Activated T-cell treated with anti-CD3 and anti-CD28 coated beads, Interleukin-2, amount 50 U/mL, for 48 hours (primary cell): ENCODE measurements at places on chromosomes 2 and 18.

DNA sequence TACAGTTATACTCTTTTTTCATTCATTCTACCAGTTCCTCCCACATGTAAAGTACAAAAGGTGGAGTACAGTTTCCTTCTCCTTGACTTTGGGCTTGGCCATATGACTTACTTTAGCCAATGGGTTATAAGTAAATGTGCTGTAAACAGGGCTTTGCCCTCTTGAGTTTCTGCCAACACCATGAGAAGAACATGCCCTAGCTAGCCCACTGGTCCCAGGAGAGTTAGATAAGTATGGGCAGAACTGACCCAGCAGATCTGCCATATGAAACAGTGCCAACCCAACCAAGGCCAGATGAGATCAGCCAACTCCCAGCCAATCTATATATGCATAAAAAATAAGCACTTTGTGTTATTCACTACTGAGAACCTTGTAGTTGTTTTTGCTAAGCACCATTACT is 25.5 kb downstream of the ZC3H8 start:
- DNase-seq, result no peak

- no peak for DNase-seq
These were observed 36.9 kb downstream of the CRACDL start for GRCh38 chr2:98899041-98899702.

- DNase-seq, result no peak
These were observed 46.6 kb downstream of the SLC30A6 start for GRCh38 chr2:32212295-32212694.

DNA sequence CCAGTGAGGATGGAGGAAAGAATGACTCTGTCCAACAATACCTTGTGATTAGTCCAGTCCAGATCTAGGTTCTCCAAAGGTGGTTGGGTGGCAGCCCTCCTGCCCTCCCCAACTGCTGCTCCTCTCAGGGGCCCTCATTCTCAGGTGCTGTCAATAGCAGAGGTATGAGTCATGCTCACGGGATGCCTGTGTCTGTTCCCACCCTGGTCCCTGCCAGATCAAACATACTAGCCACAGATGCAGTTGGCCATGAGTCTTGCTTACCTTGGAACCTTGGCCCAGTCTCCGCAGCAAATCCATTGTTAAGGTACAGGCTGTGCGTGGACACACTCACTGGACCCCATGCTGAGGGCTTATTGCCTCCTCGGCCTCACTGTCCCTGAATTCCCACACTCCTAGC is 24.9 kb upstream of the RPIA start:
- DNase-seq, result no peak

DNA sequence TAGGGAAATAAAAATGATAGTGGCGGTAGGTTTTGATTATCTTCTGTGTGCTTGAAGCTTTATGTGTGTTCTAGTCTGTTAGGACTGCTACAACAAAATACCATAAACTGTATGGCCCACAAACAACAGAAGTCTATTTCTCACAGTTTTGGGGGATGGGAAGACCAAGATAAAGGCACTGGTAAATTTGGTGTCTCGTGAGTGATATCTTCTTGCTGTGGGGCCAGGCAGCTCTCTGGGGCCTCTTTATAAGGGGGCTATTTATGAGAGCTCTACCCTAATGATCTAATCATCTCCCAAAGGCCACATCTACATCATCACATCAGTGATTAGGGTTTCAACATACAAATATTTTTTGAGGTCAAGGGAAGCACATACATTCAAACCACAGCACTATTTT is 86.8 kb upstream of the SPHKAP start:
- no peak for DNase-seq

DNA sequence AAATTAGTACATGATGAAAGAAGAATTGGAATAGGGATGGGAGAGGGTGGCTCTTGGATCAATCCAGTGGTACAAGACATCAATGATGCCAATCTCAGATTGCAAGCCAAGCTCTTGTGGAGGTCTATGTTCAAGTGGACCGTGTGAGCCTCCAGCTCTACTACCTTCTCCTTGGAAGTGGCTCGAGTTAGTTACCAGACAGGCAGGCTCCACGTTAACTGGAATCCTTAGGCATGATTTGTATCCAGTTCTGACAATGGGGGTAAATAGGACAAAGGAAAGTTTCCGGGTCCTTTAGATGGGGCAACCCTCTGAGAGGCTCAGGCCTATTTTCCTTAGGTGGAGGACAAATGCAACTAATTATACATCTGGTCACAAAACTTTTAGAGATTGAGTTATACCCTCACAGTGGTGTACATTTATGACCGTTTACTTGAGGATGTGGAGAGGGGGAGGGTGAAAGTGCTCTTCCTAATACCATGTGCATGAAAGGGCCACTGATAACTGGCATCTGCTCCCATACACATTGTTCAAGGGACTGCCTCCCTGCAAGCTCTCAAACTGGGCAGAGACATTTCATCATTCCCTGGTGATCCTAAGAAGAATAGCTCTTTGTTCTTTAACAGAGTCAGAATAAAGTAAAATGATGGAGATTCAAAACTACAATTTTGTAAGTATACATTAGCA is 180.2 kb downstream of the SOCS6 start:
- no peak for DNase-seq

GRCh38 chr2:154048905-154049304 is 177.2 kb downstream of the GALNT13 start:
- DNase-seq, result no peak

DNA sequence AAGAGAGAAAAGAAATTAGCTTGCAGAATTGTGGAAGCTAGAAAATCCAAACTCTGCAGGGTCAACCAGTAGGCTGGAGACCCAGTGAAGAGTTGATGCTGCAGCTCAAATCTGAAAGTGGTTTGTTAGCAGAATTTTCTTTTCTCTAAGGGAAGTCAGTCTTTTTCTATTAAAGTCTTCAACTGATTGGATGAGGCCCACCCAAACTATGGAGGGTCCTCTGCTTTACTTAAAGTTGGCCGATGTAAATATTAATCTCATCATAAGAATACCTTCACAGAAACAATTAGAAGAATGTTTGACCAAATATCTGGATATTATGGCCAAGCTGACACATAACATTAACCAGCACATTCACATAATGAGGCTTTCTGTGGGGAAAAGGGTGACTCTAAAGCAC is 73.7 kb downstream of the FTCDNL1 start:
- no peak for DNase-seq

- no peak for DNase-seq
These were observed 971.1 kb upstream of the ACVR2A start for GRCh38 chr2:146873646-146874259.

GRCh38 chr2:179263015-179263414 is 1.6 kb downstream of the SESTD1 start:
- no peak for DNase-seq

DNA sequence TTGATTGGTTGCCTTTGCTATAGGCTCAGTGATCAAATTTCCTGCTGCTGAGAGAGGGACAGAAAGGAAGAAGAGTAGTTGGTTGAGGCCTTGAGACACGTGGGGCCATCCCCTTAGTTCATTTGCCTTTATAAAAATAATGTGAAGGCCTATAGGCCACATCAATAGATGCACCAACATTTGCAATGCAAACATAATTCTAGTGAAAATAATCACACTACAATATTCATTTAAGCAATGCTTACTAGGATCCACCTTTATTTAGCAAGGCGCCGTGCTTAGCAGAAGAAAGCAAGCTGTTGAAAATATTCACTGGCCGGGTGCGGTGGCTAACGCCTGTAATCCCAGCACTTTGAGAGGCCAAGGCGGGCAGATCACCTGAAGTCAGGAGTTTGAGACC is 105.3 kb upstream of the CXCR4 start:
- no peak for DNase-seq

DNA sequence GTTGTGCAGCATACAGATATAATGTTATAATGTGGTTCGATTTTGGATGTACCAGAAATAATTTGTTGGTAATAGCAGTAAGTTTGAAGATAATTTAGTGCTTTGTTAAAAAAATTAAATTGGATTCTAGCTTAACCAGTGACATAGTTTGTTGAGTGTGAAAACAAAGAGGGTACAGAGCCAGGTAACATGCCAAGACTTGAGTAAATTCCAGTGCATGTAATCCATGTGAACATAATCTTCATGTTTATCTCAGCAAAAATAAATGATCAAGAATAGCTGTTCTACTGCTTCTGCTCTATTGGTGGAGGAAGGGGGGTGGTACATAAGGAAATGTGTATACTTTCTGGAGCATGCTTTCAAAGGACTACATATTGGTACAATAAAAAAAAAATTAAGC is 165.8 kb downstream of the DNAH7 start:
- no peak for DNase-seq

DNA sequence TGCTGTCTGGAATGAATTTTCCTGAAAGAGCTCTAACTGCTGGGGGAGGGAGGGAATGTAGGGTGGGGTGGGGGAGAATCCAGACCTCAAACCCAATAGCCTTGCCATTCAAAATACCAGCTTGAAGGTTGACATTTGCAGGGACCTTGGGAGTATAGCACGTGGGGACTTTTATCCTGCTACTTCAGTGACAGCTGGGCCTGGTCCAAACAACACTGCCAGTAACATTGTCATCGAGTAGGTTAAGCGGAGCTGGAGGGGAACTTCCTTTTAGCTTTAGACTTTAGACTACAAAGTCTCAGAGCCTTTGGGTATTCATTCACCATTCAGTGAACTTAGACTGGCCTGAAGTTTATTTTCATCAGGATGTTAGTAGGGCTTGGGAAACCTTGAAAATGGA is 248.7 kb downstream of the MEIS1 start:
- no peak for DNase-seq

DNA sequence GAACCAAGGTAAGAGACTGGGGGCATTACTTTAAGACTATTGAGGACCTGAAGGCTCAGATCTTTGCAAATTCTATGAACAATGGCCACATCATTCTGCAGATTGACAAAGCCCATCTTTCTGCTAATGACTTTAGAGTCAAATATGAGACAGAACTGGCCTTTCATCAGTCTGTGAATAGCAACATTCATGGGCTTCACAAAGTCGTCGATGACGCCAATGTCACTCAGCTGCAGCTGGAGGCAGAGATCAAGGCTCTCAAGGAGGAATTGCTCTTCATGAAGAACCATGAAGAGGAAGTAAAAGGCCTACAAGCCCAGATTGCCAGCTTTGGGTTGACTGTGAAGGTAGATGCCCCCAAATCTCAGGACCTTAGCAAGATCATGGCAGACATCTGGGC is 43.8 kb upstream of the SLC4A10 start:
- no peak for DNase-seq

GRCh38 chr2:40734797-40735196 is 282.9 kb upstream of the SLC8A1 start:
- DNase-seq, result no peak

DNA sequence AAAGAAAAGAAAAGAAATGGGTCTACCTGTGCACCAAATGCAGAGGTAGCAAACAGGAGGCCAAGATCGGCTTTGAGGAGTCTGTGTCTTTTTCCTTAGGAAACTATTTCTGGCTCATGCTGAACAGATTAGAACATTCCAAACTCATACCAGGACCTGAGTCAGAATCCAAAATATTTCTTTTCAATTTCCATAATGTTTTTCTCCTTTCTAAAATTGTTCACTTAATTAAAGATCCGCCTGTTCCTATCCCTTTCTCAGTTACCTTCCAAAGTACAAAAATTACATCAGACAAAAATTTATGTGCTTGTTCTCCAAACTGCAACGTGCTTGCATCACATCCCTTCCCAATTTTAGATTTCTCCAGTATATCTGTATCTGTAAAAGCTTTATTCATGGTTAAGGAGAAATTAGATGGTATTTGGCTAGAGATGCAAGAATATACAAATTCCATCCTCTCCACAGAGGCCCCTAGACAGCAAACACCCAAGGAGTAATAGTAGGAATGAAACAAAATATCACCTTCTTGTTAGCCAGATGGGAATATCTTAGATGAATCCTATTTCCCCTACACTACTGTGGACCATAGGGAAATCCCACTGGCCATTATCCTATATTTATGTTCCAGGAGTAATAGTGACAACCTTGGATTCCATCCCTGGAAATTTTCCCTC is 130.6 kb downstream of the LNPK start:
- DNase-seq, result no peak

DNA sequence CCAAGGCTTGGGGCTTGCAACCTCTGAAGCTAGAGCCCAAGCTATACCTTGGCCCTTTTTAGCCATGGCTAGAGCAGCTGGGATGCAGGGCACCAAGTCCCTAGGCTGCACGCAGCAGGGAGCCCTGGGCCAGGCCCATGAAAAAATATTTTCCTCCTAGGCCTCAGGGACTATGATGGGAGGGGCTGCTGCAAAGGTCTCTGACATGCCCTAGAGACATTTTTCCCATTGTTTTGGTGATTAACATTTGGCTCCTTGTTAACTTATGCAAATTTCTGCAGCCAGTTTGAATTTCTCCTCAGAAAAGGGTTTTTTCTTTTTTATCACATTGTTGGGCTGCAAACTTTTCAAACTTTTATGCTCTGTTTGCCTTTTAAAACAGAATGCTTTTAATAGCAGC is 56.9 kb upstream of the LHCGR start:
- no peak for DNase-seq

GRCh38 chr2:170467568-170468422 is 247.3 kb upstream of the SP5 start:
- no peak for DNase-seq

- DNase-seq, result no peak
These were observed 13.6 kb downstream of the UPP2 start for GRCh38 chr2:158115202-158115767.

- no peak for DNase-seq
These were observed 401.7 kb upstream of the SPRED2 start for GRCh38 chr2:65834062-65834461.

- DNase-seq, result no peak
These were observed 66.1 kb downstream of the RBBP8 start for GRCh38 chr18:22999212-22999611.
